Left cardiac atrium (tissue), 4 donors: ENCODE measurements at places on chromosomes 11 and 22. TPM values are rescaled to one million over a fixed set of nuclear protein-coding genes. Genes with fewer than 3 reads are reported as not detected.

Gene DEAF1
- total RNA-seq: 21.1 TPM

Gene LSP1
- 31.2 TPM for total RNA-seq

Gene MMP27
- total RNA-seq: not detected

Gene RPS19BP1
- 70.7 TPM for total RNA-seq

Gene APOL5
- total RNA-seq: not detected

Gene TRIM64C
- total RNA-seq: not detected

Gene TMEM135
- 23.1 TPM for total RNA-seq

Gene APOL3
- total RNA-seq: 33.3 TPM

Gene FADS3
- total RNA-seq: 90.6 TPM

Gene MUC5AC
- total RNA-seq: not detected

DNA sequence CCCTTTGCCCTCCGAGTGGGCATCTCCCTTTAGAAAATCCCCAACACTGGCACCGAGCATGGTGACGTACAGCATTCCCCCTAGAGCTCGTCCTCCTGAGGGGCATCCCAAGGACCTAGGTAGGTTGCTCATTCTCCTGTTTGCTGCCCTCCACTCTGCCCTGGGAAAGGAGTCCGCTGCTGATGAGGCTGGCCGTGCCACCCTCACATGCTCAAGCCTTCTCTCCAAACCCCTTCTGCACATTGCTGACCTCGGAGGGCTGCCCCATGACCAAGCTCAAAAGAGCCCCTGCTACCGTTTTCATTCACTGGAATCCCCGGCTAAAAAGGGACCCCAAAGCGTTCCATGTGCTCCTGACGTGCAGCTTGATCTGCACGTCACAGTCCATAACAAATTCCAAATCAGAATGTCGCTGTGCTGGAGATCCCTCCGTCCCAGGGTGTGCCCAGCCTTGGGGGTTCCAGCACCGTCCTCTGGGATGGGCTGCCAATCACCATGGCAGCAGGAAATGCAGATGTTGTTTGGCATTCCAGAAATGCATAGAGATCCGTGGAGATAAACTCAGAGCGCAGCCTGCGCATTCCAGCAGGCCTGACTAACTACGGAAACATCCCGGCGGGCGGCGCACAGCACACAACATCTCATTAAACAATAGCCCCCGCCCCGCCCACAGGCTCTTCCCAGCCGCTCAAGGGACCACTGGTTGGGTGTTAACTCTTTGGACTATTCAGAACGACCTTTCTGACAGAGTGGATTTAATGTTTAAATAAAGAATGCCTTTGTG is 26.3 kb upstream of the GNB1L start:
- DNase-seq: peak; percentile 75

DNA sequence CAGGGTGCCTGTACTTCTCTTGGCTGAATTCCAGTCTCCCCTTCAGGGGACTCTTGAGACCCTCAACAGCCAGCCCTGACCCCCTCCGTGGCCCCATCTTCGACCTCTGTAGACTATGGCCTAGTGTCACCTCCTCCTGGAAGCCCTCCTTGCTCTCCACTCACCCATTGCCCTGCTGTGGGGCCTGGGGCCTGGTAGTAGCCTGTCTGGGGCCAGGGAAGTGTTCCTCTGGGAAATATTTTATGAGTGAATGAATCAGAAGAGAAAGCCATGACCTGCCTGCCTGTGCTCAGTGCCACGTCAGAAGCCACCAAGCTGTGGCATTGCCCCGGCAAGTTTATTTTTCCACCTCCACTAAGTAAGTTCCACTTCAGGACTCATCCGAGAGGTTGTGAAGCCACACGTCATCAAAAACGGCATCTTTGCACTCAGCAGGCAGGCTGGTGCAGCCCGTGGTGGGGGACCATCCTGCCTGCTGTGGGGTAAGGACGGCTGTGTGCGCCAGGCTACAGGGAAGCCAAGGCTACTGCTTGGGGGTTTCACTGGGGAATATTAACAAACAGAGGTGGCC is 59.6 kb upstream of the PPARA start:
- peak; percentile 21 for DNase-seq

GRCh38 chr11:31477528-31478222 is 31.7 kb downstream of the IMMP1L start:
- no peak for DNase-seq

DNA sequence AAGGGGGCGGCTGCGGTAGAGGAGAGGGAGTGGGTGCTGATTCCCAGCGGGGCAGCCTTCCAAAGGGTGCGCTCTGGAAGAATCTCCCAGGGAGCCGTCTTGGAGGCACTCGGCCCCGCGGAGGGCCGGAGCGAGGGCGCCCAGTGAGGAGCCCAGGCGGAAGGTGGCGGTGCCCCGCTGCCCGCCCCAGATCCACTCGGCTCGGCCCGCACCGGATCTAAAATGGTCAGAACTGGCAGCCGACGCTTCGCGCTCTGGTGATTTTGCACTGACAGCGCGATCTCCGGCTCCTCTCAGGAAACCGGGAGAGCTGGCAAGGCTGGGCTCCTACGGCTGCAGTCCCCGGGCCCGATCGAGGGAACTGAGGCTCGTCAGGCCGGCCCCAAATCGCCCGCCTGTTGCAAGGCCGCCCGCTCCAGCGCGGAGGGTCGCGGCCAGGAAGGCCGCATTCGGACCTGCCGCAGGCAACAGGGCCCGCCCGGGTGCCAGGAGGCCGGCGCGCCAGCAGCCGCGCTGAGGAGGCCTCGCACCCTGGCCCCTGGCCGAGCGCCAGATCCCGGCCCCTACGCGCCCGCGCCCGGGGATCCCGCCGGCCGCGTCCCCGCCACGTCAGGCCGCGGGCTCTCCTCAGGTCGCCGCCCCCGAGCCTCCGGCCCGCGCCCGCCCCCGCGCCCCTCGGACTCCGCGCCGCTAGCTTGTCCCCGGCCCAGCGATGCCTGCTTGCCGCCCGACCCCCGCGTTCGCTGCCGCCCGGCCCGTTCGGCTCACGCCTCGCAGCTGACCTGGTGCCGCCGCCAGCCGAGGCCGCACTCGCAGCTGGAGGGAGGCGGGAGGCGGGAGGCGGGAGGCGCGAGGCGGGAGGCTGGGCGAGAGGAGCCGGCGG is at the start of gene KLHL22:
Gene KLHL22, minus strand, starts transcription at position 818 of the 883 bp plus-strand sequence. CDS start 6,584 bp downstream, outside the sequence.
- DNase-seq: peak; percentile 48

- no peak for DNase-seq
Measured at GRCh38 chr11:60263402-60263801, 17.1 kb upstream of the MS4A4A start.

GRCh38 chr11:128359515-128359914 is 227.8 kb downstream of the ETS1 start:
- DNase-seq: no peak

GRCh38 chr22:32535531-32536190 is 61.0 kb downstream of the FBXO7 start:
- no peak for DNase-seq

GRCh38 chr11:10844356-10844755 is 13.5 kb downstream of the ZBED5 start:
- DNase-seq: no peak

- no peak for DNase-seq
Measured at GRCh38 chr11:1651411-1651980, 21.9 kb downstream of the KRTAP5-5 start.

- no peak for DNase-seq
Measured at GRCh38 chr11:61639816-61640443, 40.3 kb upstream of the DAGLA start.

DNA sequence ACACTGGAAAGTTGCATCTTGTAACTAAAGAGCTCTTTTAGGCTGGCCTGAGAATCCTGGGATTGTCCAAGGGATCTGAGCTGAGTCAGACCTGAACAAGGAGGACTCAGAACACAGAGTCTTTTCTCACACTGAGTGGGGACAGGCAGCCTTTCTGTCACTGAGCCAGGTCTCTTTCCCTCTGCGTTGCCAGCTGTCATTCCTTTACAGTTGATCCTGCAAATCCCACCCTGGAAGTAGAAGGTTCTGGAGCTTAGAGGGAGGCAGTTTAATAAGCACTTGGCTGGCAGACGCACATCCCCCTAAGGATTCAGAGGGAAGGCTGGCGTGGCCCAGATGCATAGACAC is 76.3 kb upstream of the SUSD2 start:
- no peak for DNase-seq

GRCh38 chr11:64086258-64087123 is 50.8 kb downstream of the FLRT1 start:
- DNase-seq: no peak

DNA sequence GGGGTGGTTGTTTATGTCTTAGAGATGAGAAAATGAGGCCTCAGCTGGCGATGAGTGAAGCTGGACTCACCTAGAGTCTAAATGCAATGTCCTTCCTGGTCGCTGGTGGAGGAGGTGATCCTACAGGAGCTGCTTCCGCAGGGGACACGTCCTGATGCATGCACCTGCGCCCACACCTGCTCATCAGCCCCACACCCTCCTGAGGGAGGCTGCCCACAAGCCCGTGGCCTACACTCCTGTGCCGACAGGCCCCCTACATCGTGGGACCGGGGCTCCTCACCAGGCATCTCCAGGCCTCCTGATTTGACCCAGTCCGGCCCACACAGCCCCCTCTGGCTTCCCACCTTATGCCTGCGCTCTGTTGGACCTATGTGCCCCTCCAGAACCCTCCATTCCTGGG is 857.2 kb downstream of the TBC1D22A start:
- DNase-seq: no peak

- no peak for DNase-seq
Measured at GRCh38 chr11:12121517-12121916, 11.1 kb downstream of the MICAL2 start.

DNA sequence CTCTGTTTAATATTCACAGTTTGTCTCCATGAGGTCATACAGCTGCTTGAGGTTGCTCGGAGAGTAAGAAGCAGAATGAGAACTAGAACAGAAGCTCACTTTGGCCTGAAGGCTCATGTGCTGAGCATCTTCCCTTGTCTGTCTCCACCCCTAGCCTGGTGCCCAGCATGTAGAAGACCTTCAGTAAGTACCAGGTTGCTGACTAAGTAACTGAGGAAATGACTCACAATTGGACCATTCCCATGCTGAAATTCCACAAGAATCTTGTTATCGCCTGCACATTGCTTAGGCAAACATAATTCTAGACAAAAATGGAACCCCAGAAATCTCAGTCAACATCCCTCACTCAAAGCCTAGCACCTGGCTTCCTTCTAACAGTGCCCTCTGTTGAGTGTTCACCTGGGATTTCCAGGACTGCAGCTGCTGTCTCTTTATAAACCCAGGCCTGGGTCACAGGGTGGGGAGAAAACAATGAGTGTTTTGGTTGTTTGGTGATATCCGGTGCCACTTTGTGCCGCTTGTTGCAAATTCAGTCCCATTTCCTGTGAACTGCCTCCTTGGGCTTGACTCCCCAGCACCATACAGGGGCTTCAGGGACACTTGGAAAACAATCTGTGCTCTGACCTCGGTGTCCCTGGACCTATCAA is 406.8 kb downstream of the ETS1 start:
- DNase-seq: no peak

- no peak for DNase-seq
Measured at GRCh38 chr22:37451218-37451617, 23.9 kb upstream of the ELFN2 start.

- DNase-seq: no peak
Measured at GRCh38 chr22:36440429-36441002, 40.9 kb downstream of the TXN2 start.

GRCh38 chr22:39106326-39106725 is 9.3 kb downstream of the APOBEC3H start:
- no peak for DNase-seq

DNA sequence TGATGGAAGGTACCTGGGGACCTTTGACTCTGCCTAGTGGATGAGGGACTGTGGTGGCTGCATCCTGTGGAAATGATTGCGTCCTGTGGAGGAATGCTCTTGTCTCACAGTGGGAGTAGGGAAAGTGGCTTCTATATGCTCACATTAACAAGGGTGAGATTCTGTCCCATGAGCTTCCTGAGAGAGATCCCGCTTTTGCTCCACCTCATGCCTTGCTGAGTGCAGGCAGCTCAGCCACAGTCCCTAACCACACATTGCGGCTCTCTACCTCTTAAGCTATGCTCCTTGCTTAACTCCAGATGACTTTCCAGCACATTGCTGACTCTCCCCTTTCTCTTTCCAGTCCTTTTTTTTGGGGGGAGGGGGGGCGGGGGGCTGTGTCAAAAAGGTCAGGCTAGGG is 45.0 kb downstream of the TEAD1 start:
- no peak for DNase-seq
